ENCODE measurements at places on chromosomes 11 and 22.

DNA sequence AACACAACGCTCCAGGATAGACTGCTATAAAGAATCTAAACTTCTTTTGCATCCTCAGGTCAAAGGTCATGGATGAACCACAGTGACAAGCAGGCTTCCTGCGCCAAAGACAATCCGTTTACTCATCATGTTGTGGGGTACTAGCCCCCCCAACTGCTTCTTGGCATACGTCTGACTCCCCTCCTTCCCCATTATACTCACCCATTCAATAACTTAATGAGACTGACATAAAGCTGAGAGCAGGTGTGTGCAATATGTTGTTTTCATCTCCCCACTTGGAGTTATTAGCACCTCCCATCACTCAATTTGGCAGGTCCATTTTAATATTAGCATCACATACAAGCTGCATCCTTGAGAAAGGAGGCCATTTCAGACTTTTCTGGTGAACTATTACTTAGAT, 157.1 kb downstream of the CADM1 start:
- no peak for DNase-seq

DNA sequence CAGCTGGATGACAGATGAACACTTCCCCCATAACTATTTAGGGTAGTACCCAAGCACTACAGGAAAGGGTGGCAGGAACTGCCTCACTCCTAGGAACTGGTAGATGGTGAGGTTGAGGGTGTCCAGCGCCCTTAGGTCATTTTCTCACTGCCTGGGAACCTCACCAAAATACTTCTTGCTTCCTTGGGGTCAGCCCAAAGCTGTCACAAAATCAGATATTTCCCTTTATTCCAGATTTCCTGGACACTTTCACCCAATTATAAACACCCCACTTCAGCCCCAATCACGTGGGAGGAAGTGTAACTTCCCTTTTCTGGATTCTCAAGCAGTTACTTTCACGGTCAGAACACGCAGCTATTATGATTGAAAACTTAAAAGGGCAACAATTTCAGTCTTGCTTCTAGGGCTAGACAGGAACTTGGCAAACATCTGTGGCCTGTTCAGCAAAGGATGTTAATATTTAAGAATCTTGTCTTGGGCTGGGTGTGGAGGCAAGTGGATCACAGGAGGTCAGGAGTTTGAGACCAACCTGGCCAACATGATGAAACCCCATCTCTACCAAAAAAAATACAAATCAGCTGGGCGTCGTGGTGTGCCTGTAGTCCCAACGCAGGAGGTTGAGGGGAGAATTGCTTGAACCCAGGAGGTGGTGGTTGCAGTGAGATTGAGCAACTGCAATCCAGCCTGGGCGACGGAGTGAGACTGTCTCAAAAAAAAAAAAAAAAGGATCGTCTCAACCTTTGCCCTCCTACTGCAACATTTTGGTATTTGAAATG, 4.0 kb downstream of the FTH1 start:
- DNase-seq, result no peak

GRCh38 chr11:8692417-8692816, 9.8 kb downstream of the RPL27A start:
- no peak for DNase-seq

- no peak for DNase-seq
These were observed 68.2 kb downstream of the SYT13 start for GRCh38 chr11:45217991-45218390.

DNA sequence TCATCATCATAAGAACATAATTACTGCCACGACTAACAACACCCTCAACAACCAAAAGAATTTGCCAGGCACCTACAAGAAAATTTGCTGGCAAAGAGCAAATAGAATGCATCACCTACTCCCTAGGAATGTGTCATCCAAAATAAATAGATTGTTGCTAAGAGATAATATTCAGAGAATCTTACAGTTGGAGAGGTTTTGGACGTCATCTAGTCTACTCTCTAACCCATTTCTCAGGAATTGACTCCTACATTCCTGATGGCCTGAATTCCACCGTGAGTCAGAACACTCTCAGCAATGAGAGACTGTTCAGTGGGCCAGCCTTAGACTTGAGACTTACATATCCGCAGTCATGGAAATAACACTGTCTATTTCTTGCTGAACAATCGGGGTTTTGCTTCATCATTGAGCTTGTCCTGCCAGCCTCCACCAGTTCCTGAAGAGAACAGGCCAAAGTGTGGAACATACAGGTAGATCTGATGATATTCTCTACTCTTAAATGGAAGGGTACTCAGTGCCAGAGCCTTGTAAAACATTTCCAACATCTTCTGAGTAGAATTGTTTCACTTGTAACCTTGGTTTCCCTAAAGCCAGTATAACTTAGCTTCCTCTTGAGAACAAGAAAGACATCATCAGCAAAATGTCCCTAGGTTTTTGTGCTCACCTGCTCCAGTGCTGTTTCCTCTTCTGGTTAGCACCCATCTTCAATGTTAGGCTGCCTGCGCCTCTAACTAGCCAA, 8.3 kb downstream of the KIRREL3 start:
- DNase-seq, result peak; percentile 90

DNA sequence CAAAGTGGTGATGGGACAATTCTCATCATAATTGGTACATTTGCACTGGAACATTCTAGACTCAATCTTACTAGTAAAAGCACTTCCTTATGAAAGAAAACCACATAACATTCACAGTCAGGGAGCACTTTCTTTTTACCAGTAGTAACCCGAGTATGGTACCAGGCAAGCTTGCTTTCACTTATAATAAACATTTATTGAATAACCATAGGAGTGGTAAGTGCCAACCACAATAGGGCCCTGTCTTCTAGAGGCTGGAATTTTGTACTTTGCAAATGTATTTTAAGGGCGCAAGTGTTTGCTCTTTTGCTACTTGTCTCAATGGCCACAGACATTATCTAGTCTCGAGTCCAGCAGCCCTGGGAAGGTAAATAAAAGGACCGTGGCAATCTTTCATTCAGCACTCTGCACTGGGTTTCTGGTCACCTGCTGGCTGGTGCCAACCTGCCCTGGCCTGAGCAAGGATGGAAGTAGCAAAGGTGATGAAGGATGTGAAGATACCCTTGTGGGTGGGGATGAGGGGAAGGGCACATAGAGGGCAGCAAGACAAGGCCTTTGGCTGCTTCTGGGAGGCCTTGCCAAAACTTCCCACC, 24.2 kb downstream of the C22orf31 start:
- DNase-seq, result no peak

DNA sequence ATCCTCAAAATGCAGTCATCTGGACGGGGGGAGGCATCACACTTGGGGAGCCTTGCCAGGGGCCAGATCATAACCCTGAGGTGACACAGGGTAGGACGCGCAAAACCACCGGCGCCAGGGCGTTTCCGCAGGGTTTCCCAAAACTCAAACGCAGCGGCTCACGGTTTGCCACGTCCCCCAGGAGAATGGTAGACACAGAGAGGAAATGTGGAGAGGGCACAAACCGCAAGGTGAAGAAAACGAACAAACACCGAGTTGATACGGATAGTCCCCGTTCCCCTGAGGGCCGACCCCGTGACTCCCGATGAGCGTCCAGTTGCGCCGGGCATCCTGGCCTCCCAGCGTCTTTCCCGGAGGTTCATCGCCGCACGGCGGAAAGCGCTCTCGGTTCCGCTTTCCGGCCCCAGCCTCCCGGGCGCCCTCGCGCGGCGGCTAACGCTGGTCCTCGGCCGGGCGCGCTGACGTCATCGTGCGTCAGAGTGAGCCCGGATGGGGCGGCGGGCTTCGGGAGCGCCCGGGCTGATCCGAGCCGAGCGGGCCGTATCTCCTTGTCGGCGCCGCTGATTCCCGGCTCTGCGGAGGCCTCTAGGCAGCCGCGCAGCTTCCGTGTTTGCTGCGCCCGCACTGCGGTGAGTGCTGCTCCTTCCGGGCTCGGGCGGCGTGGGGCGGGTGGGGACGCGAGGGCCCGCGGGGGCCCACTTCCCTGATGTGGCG, at the start of gene BIRC2:
Gene BIRC2, plus strand, starts transcription at position 467 of the 714 bp plus-strand sequence. CDS start 2,641 bp downstream, outside the sequence.
- DNase-seq, result peak; percentile 74

GRCh38 chr11:518463-519202, 11.6 kb upstream of the RNH1 start:
- peak; percentile 60 for DNase-seq

DNA sequence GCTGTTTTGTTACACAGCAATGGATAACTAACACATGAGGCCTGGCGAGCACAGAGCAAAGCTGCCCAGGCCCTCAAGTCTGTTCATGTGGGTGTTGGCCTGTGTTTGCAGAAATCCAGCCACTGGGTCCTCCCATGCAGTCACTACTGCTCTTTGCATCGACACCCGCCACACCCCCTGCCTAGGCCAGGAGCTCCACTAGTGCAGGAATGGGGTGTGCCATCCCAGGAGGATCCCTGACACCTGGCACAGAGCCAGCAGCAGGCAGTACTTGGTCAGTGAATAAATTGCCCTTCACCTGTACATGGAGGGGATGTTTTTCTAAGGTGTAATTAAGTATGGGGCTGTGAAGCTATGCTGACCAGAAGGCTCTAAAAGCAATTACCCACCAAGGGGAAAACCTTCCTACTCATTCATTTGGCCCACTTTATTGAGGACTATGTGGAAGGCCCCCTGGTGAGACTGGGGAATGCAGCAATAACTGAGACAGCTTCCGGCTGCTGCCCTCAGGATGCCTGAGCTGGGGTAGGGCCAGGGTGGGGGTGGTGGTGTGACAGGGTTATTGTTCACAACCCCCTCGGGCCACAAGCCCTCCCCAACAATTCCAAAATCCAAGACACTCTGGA, 160.8 kb downstream of the CRYBB2 start:
- no peak for DNase-seq

DNA sequence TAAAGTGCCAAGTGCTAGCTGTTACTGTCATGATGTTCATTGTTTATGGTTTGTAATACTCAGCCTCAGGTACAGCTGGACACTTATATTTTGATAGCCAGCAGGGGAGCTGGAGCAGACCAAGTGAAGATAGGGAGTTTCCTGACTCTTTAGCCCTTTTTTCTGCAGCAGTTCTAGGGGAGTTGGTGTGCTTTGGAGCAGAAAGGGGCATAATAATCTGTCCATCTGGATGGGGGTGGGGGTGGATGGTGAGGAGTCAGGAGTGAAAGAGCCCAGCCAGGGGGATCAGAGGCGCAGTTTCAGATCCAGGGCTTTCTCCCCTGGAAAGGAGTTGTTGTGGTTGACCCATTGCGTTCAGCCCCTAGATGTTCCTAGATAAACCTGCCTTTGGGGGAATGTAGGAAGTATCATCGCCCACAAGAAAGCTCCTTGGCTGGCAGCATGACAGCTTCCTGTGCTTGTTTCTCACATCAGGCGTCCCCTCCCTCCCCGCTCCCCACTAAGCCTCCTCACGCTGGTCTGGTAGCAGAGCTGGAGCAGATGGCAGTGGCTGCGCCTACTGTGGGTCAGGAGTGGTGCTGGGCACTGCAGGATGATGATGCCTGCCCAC, 41.9 kb downstream of the MED15 start:
- DNase-seq, result no peak

- DNase-seq, result no peak
These were observed 3.3 kb downstream of the PHOX2A start for GRCh38 chr11:72240461-72241290.

GRCh38 chr11:69011624-69012091, 1.4 kb downstream of the MRGPRF start:
- DNase-seq, result no peak

DNA sequence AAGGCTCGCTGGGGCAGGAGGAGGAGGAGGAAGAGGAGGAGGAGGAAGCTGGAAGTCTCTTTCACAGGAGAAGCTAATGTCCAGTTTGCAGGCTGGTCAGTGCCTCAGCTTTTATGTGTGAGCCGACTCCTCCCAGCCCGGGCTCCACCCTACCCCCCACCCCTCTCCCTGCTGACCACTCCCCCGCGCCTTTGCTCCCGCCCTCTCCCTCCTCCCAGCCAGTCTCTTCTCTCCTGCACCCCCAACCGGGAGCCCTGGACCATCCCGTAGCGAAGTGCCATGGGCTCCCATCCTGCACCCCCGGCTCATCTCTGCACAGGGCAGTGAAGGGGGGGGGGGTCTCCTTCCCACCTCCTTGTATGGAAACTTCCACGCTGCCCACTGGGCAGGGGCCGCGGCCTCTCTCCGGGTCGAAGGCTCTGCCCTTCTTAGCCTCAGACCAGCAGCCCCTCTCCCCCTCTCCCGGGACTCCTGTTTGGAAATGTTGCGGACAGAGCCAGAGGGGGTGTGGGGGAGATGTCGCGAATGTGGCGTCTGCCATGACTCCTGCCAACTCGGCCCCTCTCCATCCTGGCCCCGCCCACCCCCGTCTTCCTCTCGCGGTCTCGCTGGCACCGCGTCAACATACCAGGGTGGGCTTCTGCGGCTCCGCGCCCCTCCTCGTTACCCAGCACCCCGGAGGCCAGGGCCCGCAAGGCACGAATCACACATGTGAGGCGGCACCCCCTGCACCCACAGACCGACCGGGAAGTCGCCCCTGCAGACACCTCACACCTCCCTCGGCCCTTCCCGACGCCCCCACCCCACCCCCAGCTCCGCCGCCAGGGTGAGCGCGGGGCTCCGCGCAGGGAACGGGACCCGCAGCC, 1.8 kb downstream of the IGF2 start:
- peak; percentile 37 for DNase-seq

DNA sequence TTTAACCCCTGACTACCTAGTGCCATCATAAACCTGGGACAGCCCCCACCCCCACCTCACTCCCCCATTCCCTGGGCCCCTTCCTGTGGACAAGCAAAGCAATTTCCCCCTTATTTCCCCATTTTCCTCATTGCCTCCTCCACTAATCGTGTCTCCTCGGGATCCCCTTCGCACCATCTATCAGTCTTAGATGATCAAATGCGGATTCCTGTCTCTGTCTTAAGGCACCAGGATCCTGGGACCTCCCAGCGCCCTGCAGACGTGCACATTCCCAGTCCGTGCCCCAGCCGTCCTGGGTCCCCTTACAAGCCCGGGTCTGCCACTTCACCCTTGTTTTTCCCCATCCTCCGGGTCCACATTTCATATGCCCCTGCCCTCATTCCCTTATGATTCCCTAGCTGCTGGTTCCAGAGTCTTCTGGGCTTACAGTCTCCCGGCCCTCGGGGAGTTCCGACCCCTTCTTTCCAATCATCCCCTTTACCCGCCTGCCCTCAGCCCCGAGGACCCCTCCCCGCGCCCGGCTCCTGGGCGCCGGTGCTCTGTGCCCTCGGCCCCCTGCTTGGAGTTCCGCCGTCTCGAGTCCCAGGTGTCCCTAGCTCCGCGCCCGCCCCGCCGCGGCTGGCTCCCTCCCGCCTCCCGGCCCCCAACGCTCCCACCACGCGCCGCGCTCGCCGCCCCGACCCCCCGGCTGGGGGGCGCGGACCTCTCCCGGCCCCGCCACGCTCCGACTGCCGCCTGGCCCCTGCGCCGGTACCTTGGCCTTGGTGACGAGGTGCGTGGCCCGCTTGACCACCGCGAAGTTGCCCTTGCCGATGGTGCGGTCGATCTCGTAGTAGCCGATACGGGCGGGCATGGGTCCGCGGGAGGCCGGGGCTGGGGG, 599 bp downstream of the SIK3 start:
- no peak for DNase-seq

DNA sequence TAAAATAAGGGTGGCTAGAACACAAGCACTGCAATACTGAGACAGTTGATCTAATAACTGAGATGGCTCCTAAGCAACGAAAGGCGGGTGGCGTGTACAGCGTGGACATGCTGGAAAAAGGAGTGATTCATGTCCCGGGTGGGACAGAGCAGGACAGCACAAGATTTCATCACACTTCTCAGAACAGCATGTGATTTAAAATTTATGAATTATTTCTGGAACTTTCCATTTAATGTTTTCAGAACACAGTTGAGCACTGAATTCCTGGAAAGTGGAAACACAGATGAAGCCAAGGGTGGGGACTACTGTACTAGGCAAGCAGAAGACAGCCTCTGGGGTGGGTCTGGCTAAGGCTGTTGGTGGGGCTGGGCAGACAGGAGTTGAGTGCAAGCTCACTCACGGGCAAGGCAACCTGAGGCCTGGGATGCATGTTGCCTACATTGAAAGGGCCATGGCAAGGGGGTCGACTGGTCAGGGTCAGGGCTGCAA, 165.6 kb upstream of the DDI1 start:
- no peak for DNase-seq

Measured in AG04450 (cell line).